ENCODE measurements at places on chromosomes 16 and 17. TPM values are rescaled to one million over a fixed set of nuclear protein-coding genes. Genes with fewer than 3 reads are reported as not detected.

Gene CCL17
- polyA plus RNA-seq, result not detected

Gene KRTAP2-2
- polyA plus RNA-seq, result not detected

- DNase-seq, result no peak
These were observed 1.0 kb downstream of the ANTKMT start for GRCh38 chr16:721765-722540.

DNA sequence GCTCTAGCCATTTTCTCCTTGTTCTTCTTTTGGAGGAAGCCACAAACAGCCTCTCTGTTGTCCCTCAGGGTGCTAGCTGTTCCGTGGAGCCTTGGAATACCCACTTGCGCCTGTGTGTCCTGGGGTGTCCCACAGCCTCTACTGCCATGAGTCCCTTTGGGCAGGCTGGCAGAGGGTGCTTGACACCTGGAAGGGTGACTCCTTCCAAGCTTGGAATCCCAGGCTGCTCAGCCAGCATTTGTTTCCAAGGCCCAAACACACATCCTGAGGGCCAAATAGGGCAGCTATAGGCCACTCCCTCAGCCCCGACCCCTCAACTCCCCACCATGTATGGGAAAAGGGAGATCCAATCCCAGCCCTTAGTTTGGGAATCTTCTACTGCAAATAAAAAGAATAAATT, 14.9 kb downstream of the ZNHIT3 start:
- no peak for DNase-seq

DNA sequence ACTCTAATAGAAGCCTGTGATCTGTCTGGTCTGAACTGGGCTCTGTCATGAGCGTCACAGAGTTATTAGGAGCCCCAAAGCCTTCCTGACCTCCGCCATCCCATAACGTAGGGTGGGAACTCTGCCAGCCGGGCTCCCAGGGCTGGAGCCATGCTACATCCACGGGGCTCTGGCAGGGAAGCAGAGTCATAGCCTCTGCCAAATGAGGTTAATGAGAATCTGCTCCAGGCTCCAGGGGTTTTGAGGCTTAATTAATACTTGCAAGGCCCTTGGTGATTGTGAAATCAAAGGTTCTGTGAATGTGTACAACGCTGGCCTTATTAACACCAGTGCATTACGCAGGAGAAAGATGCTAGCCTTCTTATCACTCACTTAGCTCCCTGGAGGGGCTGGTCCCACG, 42.4 kb upstream of the ZFP90 start:
- DNase-seq, result no peak

- peak; percentile 19 for DNase-seq
These were observed 38.3 kb downstream of the ABCC12 start for GRCh38 chr16:48117217-48118105.

DNA sequence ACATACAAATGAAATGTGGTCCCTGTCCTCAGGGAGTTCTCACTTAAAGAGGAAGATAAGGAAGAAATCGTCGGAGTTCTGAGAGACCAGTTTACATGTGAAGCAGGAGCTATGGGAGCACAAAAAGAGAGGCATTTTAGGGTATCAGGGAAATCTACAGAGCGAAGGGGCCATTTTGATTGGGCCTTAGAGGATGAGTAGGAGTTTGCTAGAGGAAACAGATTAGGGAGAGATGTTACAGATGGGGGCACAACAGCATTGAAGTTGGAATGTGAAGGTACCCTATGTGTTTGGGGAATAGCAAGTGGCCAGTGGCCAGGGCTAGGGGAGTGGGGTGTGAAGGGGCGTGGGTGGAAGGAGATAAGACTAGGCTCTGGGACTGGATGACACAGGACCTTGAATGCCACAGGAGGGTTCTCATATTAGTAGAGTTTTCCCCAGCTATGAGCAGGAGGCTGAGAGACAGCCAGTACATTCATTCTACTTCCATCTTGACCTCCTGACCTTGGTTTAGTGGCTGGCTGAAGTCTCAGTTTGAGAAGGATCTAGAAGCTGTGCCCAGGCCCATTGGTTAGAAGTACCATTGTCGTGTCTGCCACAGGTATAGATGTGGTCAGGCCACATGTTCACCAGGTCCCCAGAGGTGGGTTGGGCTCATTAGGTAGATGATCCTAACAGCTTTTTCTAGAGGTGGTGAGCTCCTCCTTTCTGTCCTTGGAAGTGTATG, 34.8 kb downstream of the CPNE2 start:
- DNase-seq, result no peak

DNA sequence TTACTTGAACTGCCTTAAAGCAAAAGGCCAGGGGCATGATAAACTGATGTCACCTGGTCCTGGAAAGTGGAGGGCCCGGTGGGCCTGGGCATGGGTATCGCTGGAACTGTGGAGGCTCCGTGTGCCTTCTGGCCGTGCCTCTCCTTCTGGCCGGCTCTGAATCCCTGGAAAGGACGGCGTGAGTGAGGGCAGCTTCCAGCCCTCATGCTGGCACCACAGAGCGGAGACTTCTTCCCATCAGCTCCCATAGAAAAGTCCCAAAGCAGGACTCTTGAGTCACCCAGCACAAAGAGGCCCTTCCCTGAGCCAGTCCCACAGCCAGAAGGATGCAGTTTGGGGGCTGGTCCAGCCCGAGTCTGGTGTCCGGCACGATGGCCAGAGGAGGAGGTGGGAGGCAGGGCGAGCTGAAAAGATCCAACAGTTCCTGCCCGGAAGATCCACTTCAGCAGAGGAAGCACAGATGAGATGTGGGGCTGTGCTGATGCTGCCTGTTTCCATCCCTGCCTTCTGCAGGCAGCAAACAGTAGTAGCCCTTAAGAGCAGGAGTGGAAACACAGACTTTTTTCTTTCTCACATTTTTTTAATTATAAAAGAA, 7.8 kb downstream of the GAA start:
- DNase-seq, result no peak

GRCh38 chr16:58001781-58002415, 691 bp downstream of the USB1 start:
- DNase-seq, result no peak

DNA sequence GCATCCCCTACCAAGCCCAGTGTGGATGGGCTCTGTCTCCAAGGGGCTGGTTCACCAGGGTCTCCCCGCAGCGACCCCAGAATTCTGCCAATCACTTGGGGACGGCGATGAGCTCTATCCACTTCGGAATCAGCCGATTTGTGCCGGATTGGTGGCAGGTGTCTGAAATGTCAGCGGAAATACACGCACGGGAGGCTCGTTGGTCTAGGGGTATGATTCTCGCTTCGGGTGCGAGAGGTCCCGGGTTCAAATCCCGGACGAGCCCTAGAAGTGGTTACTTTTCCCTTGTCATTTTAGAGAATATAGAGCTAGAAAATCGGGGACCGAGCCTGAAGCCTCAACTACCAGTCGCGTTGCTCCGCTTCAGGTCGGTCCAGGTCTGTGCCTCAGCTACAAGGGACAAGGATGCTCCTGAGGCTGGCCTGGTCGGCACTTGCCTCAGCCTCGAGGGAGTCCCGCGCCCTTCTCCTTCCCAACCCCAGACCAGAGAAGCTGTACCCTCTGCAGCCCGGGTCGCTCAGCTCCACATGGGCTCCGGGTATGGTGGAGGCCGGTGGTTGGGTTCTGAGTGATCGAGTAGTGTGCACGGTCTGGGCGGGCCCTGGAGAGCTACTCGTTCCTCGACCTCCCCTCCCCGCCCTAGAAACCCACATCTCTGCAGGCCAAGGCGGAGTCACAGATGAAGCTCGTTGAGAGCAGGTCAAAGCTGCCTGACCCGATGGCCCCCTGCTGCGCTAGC, 16.0 kb upstream of the OR1F1 start:
- no peak for DNase-seq

- DNase-seq, result peak; percentile 59
These were observed 37.7 kb downstream of the RNF135 start for GRCh38 chr17:31008374-31009041.

- DNase-seq, result no peak
These were observed 139.3 kb downstream of the IRF8 start for GRCh38 chr16:86037999-86038925.

All from CD4-positive, alpha-beta memory T cell (primary cell).